ENCODE measurements at places on chromosomes 3 and 15.
A peak's percentile ranks its signal among the peaks of the same experiment; 100 is the strongest.

DNA sequence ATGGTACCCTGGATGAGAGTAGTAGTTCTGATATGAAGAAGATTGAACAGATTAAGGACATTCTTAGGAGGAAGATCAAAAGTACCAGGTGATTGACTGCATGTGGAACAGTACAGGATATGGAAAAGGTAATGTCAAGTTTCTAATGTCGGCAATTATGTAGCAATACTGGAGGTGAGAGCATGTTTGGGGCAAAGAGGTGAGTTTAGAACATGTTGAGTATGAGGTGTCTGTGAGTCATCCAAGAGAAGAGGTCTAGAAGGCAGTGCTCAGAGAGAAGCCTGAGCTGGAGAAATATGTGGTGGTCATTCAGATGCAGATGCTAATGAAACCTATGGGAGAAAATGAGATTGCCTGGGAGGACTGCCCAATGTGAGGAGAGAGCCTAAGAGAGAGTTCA, 305.6 kb downstream of the ZBTB20 start:
- no peak for DNase-seq

GRCh38 chr3:156631323-156631722, 43.1 kb upstream of the TIPARP start:
- DNase-seq = no peak

- DNase-seq = peak; percentile 18
Measured at GRCh38 chr3:181622365-181622764, 89.4 kb upstream of the SOX2 start.

DNA sequence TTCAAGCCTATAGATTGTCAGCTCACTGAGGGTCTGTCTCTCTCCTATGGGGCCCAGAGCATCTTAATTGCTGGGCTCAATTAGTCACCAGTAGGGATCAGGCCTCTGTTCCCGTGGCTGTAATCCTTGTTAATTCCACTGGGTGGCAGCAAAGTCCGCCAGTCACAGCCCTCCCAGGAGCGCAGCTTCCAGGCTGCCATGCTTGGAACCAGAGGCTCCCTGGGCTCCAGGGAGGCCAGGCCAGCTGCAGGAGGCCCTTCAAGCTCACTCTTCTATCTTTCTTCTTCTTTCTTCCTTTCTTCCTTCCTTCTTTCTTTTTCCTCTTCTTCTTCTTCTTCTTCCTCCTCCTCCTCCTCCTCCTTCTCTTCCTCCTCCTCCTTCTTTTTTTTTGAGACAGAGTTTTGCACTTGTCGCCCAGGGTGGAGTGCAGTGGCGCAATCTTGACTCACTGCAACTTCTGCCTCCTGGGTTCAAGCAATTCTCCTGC, 14.4 kb downstream of the RNU5B-1 start:
- no peak for DNase-seq

DNA sequence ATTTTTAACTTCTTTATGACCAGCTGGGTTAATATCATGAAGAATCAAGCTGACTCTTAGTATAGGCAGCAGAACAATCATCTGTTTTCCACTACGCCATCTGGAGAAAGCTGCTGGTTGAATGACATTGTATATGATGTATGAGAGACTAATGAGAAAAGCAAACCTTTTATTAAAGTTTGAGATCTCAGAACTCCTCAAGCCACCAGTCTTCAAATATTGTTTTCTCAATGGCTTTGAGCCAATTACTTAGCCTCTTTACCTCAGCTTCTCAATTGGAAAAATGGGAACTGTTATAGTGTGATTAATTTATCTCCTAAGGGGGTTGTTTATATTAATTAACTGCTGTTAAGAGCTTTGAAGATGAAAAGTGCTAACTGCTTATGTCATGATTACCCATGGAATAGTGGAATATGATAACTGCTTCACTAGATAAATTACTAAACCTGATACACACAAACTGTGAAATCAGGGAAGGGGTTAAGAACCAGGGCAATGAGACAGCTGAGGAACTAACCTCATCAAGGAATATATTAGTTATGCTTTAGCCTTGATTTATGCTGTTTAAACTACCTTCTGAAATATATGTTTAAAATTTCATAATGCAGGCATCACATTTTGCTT, 330.1 kb downstream of the SOX2 start:
- no peak for DNase-seq

GRCh38 chr3:43710607-43711006, 19.9 kb downstream of the ABHD5 start:
- DNase-seq = no peak

GRCh38 chr15:57640930-57641682, 49.4 kb downstream of the MYZAP start:
- peak; percentile 11 for DNase-seq

GRCh38 chr3:50607271-50608091, 4.1 kb downstream of the CISH start:
- DNase-seq = no peak

Data from non-pigmented ciliary epithelial cell (primary cell).